NCI-H446 treated with DMSO at 0.1 percent for 48 hours (cell line): ENCODE measurements at places on chromosomes 11 and 22.

GRCh38 chr11:18578975-18579598 is 9.4 kb downstream of the UEVLD start:
- no peak for DNase-seq

GRCh38 chr11:103624708-103625623 is 411.5 kb upstream of the DDI1 start:
- no peak for DNase-seq

DNA sequence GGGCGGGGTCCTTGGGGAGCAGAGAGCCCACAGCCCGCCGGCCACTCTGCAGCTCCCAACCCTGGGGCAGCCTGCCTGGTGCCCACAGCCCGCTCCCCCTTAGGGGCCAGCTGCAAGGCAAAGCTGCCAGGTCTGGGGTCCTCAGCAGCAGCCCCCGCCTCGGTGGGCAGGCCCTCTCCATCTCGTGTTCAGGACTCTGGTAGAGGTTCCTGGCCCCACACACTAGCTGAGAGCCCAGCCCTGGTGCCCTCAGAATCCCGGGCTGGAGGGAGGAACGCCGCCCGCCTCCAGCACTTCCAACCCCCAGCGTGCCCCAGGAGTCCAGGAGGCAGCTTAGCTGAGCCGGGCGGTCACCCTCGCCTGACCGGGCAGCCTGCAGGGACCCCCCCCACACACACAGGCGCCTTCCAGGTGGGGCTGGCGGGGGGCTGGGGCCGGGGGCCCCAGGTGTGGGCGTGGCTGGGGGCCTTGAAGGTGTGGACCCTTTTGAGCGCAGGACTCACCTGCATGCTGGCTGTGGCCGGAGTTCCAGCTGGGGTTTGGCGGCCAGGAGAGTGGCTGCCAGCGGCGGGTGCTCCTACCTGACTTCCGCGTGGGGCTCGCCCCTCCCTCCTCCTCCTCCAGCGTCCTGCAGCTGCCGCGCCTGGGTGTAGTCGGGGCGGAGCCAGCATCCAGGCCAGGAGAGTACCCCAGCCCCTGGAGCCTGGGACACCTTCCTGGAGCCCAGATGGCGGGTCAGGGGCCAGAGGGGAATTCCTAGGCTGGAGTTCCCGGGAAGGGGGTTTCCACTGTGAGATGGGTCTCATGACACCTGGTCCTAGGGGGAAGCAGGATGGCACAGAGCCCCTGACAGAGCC is at the start of gene ANO9:
Gene ANO9, minus strand, starts transcription at position 594 of the 857 bp plus-strand sequence. Its CDS starts 85 bp downstream, at position 509.
- DNase-seq = no peak

DNA sequence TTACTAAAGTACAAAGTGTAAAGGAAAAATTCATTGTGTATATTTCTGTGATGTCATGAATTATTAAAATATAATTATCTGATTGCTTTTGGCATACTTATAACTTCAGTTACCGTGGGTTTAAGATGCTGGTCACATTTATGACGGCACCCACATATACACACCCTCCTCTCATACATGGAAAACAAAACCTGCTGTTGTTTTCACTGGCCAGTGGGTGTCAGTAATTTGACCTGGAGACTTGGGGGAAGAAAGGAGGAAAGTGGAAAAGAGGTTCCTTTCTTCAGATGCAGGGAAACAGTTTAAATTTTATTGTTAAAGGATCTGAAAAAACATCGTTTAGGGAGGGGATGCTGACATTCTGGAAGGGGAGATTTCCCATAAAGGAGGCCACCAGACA is 742 bp upstream of the BBOX1 start:
- no peak for DNase-seq

GRCh38 chr22:44086271-44087088 is 62.4 kb downstream of the PARVB start:
- DNase-seq = no peak

DNA sequence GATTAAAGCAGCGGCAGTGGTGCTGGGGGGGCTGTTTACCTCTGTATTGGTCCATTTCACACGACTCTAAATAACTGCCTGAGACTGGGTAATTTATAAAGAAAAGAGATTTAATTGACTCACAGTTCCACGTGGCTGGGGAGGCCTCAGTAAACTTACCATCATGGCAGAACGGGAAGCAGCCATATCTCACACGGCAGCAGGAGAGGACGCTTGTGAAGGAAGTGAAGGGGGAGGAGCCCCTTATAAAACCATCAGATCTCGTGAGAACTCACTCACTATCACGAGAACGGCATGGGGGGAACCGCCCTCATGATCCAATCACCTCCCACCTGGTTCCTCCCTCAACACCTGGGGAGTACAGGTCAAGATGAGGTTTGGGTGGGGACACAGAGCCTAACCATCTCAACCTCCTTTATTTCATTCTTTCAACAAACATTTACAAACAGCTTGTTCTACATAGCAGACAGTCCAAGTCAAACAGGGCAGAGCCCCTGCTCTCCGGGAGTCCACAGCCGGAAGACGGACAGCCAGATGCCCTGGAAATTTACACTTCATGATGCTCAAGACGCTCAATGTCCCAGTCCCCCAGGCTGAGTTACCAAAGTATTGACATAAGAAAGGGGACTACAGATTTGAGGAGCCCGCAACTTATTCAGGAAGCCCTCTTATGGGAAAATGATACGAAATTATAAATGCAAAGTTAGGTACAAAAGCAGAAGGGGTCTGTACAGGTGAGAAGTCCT is 26.3 kb upstream of the HMGXB4 start:
- peak; percentile 45 for DNase-seq

- DNase-seq = peak; percentile 73
These were observed 678.6 kb upstream of the ANO5 start for GRCh38 chr11:21514316-21514715.

- DNase-seq = peak; percentile 99
These were observed at the start of the genes CHEK2 and HSCB for GRCh38 chr22:28741785-28742561. CHEK2 (minus strand) TSS chr22:28741820; CDS start chr22:28734721, 7,099 bp downstream. HSCB (plus strand) TSS chr22:28742039; CDS start chr22:28742096, 57 bp downstream.

- DNase-seq = no peak
These were observed 30.6 kb downstream of the SC5D start for GRCh38 chr11:121323046-121323607.

DNA sequence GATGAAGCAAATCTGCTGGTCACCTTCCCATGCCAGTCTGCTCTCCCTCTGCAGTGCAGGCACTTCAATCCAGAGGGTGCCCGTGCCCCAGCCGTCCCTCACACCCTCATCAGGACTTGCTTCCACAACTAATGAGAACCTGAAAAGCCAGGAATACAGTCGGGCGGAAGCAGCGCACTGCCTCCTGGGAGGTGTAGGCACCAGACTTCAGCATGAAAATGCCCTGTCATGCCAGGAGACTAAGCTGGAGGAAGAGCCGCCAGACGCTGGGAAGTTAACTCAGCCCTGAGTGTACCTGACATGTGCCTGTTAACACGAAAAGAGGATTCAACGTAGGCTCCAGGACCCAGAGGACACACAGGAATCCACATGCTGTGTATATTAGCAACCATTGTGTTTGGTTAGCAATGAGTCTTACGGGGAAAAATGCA is 40.1 kb upstream of the FLI1 start:
- DNase-seq = no peak

- no peak for DNase-seq
These were observed 6.8 kb upstream of the LIN7C start for GRCh38 chr11:27513389-27513788.

DNA sequence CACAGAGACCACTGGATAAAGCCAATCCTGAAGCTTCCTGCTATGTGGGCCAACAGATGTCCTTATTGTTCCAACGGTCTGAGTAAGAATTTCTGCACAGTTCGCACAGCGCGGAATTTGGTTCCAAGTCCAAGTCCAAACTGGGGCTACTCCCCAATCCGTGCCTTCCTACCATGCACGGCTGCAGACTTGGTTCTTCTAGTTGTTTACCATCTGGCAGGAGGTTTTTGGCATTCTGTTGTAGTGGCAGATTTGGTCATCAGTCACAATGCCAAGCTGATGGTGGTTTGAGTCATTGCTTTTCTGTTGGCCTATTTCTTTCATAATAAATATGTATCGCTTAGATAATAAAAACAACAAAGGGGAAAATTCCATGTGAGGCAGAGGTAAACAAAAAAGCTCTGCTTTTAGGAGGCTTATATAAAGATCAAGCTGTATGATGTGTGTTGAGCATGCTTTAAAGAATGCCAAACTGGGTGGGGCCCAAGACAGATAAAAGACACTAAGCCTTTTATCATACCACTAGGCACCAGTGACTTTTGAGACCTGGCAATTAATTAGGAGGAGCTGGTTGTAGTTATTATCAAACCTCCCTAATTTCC is 52.5 kb upstream of the SYN3 start:
- DNase-seq = no peak

- no peak for DNase-seq
These were observed 14.0 kb upstream of the APLNR start for GRCh38 chr11:57251037-57251436.

DNA sequence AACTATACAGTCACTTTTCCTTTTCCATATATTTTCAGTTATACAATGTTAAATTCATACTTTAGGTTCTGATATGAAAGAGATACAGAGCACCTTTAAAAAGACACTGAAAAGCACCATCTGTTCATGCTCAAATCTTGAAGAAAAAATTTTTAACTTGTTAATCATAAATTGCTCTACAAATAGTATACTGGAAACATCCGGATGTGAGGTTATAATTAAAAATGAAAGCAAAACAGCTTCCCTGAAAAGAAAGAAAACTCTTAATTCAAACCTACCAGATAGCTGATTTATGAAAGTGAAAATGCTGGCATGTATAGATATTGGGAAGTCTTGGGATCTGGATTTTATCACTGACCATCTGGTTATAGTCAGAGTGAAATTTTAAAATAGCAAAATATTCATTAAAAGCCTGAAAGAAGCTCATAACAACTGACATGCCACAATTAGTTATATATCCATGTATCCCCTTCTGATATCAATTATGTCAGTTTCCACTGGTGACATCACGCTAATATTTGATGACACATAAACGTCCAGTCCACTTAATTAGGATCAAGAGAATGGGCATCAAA is 740.0 kb downstream of the DLG2 start:
- DNase-seq = no peak

DNA sequence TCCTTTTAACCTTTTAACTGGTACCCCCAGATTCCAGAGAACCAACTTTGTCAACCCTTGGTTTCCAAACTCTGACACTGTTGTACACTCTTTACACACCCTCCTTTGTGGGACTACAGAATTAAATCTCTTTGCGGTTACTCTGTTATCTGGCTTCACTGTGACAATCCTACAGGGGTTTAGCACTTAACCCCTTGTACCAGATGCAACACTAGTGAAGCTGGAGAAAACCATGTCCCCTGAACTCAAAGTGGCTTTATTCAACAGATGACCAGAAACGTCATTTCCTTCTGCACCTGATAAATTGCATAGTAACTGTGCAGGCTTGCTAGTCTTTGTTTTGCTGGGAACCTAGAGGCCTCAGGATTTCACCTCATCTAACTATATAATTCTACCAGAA is 5.6 kb upstream of the GAB2 start:
- DNase-seq = no peak

DNA sequence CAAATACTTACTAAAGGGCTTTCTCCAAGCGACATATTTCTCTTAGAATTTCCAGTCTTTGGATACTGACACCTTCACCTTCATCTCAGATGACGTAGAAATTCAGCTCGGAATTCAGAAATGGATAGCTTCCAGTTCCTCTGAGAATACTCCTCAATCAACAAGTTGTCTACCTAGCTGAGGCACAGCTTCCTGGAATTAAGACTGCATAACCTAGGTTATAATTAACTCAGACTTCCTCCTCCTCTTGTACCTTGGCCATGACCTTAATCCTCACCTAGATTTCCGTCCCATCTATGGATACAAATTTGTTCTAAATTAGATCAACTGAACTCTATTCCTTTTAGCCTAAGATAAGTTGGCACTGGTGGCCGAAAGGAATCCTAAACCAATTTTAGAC is 17.4 kb downstream of the ATP5MG start:
- DNase-seq = no peak

- DNase-seq = no peak
These were observed 54.4 kb upstream of the GRK2 start for GRCh38 chr11:67211656-67212436.

GRCh38 chr22:29071261-29072045 is 1.4 kb upstream of the KREMEN1 start:
- no peak for DNase-seq

DNA sequence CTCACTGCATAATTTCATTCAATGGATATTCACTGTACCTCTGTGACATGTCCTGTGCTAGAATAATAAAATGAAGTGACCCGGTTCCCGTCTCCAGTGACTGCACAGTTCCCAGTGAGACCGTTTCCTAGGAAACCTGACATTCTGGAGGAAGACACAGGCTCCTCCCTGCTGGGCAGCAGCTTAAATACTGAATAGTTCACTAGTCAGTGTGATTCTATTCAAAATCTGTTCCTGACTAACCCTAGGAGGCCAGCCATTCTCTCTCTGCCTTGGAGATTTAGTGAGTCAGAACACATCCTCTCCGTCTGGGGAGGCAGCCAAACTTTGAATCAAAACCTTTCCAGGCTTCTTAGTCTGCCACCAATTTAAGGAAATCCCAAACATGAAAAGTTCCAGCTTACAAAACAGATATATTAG is 11.3 kb downstream of the TRIM66 start:
- peak; percentile 94 for DNase-seq

- DNase-seq = no peak
These were observed 6.9 kb upstream of the TIMP3 start for GRCh38 chr22:32794449-32795213.

- no peak for DNase-seq
These were observed 14.0 kb downstream of the APOBEC3B start for GRCh38 chr22:38996105-38996504.

DNA sequence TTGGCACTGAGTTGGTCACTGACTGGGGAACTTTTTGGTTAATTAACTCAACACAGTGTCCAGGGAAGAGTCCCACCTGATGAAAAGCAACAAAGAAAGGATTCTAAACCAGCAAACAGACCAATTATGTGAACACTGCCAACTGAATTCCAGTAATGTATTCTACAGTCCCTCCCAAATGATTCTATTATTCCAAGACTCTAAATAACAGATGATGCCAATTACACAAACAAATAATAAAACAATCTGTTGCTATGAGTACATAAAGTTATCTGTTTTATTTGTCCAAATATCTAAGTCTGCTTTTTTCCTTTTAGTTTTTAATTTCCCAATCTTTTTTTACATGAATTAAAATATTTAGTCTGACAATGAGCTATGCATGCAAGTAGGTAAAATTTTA is 98.3 kb upstream of the TP53AIP1 start:
- DNase-seq = no peak

GRCh38 chr22:36329254-36330078 is 58.3 kb downstream of the MYH9 start:
- DNase-seq = peak; percentile 7

GRCh38 chr11:78158987-78159652 is 19.7 kb upstream of the ALG8 start:
- DNase-seq = no peak

GRCh38 chr11:111455291-111456085 is 56.7 kb downstream of the BTG4 start:
- no peak for DNase-seq

GRCh38 chr11:128734103-128734831 is 40.4 kb downstream of the FLI1 start:
- no peak for DNase-seq

GRCh38 chr11:43947003-43947500 is 4.6 kb downstream of the C11orf96 start:
- DNase-seq = no peak

- no peak for DNase-seq
These were observed 682.3 kb downstream of the TBC1D22A start for GRCh38 chr22:47444746-47445065.

GRCh38 chr11:44096360-44097185 is 1.1 kb downstream of the EXT2 start:
- no peak for DNase-seq
